Stimulated activated CD4-positive, alpha-beta T cell treated with anti-CD3 and anti-CD28 coated beads, Interleukin-1b, Interleukin-23, amount 100 ng/mL, for 4 hours (primary cell): ENCODE measurements at places on chromosomes 12 and 14.

- DNase-seq, result no peak
Measured at GRCh38 chr12:684416-684815, 21.2 kb upstream of the NINJ2 start.

DNA sequence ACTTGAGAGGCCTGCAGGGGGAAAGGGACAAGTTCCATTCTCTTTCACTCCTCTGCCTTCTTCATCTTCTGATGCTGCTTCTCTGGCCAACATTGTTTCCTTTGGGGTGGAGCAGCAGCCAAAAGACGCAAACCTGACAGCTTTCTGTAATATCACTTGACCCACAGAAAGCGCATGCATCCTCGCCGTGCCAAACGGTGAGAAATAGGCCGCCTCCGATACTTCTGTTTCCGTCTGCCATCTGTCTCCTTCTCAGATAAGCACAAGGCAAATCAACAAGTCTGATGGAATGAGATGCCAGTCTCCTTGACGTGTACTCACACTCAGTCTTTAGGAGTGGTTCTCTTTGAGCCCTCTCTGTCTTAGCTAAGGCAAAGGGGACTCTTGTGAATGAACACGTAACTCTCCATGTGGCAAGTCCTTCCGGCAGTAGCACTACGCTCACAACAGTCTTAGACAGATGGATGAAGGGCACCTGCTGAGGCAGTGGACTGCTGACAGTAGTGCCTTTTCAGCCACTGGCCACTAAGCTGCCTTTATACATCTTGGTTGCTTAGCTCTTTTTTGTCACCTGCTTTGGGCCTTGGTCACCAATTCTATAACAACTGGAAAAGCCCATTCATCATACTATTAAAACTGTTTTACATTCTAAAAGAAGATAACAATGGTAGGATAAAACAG lies 214.1 kb downstream of the FBXL14 start:
- no peak for DNase-seq

DNA sequence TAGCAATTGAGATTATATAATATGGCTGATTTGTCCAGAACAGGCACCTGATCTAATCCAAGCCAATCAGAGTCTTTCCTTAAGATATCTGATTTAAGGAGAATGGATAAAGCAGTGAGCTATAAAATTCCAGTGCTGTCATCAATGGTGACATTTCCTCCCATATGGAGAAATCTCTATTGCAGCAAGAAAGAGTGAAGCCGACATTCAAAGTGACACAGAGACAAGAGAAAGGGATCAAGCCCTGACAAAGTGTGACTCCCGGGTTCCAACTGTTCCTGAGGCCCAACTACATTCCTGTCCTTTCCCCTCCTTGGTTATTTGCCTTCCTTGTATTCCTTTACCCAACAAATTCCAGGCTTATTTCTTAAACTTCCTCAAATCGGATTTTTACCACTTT lies 430.0 kb upstream of the SOX5 start:
- DNase-seq, result no peak

DNA sequence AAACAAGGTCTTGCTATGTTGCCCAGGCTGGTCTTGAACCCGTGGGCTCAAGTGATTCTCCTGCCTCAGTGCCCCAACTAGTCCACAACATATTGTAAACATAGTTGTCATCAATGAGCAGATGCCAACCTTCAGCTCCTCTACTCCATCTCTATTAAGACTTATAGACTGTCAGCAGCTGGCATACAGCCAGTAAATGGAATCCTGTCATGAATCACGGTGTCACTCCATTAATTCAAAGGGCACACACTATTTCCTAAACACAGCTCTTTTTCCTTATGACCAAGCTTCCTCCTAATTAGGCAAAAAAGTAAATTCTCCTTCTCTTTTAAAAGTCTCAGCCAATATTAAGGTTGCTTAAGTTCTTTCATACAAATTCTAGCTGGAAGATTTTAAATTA lies 111.2 kb downstream of the ITPR2 start:
- no peak for DNase-seq

GRCh38 chr12:93727195-93727811 lies 50.1 kb downstream of the CRADD start:
- DNase-seq, result no peak

DNA sequence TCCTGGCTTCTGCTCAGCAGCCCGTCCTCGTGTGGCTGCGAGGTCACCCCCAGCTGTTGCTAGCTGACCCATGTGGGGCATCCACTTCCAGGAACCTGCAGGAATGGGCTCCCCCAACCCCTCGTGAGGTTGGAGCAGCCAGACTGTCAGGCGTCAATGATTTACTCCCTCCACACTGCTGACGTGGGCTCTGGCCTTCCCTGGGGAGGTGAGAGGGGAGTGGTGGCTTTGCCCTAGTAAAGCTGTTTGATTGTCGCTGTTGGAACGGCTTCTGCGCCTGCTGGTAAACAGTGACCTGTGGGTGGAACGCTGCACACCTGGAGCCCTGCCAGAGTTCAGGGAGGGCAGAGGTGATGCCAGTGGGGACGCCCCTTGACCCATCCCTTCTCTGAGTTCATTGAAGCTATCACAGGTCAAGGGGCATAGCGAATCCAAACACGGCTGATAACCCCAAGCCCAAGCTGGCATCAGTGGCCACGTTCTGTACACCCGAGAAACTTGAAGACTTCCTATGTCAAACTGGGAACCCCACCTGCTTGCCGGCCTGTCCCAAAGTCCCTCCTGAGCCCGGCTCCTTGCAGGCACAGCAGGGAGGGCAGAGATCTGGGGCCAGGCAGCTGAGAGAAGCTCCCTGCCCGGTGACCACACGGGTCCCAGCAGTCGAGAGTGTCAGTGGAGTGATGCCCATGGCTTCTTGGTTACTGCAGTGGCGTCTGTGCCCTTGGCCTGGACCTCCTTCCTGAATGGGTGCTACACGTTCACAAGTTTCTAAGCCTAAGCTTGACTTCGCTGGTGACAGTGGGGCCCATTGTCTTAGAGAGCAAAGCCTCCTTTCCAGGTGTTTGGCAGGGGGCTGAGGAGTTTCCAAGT lies 2.7 kb downstream of the ASPG start:
- DNase-seq, result no peak

DNA sequence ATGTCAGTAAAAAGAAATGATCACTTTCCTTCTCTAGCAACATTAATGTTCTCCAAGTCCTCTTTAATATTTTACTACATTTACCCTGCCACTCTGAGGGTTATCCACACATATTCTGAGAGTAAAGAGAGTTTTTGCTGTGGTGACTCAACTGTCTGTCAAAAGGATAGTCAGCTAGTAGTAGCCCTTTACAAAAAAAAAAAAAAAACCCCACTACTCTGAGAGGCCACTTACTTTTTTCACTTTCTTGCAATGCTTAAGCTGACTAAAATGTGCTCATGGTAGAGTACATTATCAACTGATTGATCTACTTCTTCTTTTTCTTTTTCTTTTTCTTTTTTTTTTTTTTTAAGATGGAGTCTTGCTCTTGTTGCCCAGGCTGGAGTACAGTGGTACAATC lies 27.6 kb upstream of the PPM1A start:
- no peak for DNase-seq
